ENCODE measurements at places on chromosomes 11 and 22. TPM values are rescaled to one million over a fixed set of nuclear protein-coding genes. Genes with fewer than 3 reads are reported as not detected.

Gene EXT2
- total RNA-seq: 18.4 TPM

Gene VSIG10L2
- not detected for total RNA-seq

Gene NELL1
- total RNA-seq: not detected

Gene DDI1
- not detected for total RNA-seq

Gene SRSF8
- 23.7 TPM for total RNA-seq
